Right ventricle myocardium superior (tissue), 1 donor: ENCODE measurements at places on chromosomes 16 and 17.

- DNase-seq = no peak
Observed at GRCh38 chr16:24116989-24117388, 139.1 kb upstream of the CACNG3 start.

- peak; percentile 54 for DNase-seq
Observed at GRCh38 chr17:38701504-38702165, 3.4 kb upstream of the MLLT6 start.

DNA sequence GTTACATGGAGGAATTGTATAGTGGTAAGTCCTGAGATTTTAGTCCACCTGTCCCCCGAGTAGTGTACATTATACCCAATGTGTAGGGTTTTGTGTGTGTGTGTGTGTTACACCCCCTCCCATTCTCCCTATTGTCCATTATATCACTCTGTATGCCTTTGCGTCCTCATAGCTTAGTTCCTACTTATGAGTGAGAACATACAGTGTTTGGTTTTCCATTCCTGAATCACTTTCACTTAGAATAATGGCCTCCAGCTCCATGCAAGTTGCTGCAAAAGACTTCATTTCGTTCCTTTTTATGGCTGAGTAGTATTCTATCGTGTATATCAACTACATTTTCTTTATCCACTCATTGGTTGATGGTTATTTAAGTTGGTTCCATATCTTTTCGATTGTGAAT lies 635 bp upstream of the FA2H start:
- DNase-seq = no peak

DNA sequence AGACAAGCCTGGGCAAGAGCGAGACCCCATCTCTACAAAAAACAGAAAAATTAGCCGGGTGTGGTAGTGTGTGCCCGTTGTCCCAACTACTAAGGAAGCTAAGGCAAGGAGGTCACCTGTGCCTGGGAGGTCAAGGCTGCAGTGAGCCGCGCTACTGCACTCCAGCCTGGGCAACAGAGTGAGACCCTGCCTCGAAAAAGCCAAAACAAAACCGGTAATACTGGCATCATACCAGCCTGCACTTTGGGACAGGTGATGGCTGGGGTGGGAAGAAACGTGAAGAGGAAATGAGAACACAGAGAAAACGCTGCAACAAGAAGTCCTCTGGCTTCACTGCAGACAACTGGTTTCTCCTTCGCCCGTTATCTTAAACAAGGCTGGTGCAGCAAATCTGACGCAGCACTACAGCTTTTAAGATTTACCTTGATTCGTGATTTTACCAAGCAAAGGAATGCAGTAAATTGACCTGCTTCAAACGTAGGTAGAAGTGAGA lies 725 bp upstream of the CASC3 start:
- no peak for DNase-seq

- DNase-seq = no peak
Observed at GRCh38 chr16:27287051-27287811, 18.7 kb upstream of the NSMCE1 start.
